ENCODE measurements at places on chromosomes 16 and 17.

DNA sequence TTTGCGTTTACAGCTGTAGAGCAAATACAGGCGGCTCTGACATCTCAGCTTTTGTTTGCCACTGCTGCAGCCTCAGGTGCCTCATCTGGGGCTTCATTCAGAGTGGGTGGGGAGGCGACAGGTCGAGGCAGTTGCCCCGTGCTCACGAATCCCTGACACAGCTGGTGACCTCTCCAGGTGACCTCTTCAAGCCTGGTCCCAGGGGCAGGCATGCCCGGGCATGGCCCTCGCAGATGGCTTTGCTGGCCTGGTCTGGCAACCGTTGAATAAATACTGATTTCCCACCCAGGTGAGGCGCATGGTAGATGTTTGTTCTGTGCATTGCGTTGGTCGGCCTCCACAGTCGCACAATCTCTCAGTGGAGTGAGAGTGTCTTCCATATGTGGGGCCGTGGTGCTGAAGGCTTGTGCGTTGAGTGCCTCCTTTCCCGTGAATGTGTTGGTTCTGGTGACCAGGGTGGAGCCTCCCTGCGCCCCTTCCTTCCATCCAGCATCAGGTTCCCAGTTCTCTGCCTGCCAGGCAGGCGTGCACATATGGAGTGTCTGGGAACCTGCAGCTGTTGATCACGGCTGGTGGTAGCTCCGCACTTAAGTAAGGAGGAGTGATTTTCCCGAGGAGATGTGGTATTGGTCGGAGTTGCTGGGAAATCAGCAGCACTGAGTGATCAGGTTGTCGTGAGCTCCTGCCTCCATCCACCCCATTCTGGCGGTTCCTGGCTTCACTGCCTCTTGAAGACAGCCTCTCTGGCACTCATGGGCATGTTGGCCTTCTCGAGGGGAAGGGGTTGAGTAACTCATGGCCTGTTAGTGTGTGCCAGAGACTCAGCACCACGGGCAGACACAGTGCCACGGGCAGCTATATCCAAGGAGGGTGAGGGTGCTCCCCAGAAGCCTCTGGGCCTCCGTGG is 149.7 kb downstream of the RPTOR start:
- no peak for DNase-seq

- DNase-seq, result no peak
These were observed 23.1 kb upstream of the TMEM94 start for GRCh38 chr17:75433218-75433783.

DNA sequence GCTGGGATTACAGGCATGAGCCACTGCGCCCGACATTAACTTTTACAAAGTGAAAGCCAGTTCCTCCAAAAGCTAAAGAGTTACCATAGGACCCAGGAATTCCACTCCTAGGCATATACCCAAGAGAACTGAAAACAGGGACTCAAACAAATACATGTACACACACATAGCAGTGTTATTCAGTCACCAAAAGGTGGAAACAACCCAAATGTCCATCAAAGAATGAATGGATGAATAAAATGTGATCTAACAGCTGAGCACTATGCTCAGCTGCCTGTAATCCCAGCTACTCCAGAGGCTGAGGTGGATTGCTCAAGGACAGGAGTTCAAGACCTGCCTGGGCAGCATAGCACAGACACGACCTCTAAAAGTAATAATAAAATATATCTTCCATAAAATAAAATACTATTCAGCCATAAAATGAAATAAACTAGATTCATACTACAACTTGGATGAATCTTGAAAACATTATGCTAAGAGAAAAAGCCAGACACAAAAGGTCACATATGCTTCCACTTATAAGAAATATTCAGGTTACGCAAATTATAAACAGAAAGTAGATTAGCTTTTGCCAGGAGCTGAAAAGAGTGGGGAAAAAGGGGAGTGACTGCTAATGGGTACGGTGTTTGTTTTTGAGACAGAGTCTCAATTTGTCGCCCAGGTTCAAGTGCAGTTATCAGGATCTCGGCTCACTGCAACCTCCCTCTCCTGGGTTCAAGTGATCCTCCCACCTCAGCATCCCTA is 9.3 kb upstream of the USP7 start:
- no peak for DNase-seq

- DNase-seq, result no peak
These were observed 39.2 kb upstream of the MAF start for GRCh38 chr16:79639576-79640311.

DNA sequence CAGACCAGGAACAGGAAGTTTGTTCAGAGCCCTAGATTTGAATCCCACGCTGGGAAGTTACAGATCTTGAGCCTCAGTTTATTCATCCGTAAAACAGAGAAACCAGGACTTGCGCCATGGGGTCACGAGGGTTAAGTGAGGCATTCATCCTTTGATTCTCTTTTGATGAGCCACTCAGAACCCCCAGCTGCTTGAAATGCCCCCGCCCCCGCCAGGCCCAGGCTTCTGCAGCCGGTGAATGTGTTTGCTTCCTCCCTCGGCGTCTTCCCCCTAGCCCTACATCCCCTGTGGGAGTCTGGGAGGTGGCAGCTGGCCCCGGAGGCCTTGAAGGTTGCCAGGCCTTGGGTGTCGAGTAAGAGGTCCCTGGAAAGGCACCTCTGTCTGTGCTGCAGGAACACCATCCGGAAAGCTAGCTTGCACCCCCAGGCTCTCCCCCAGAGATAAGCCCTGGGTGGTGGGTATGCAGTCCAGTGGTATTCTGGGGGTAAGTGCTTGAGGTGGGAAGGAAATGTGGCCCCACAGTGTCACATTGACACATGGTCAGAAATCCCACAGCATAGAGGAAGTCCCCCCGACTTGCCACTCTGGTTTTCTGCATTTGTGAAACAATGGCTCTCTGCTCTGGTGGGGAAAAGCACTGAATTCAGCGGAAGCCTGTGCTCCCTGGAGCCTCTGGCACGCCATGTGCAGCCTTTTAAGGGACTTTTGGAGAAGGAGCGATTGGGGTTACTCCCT is 14.9 kb downstream of the IRF8 start:
- DNase-seq, result no peak

- DNase-seq, result no peak
These were observed 5.9 kb downstream of the BAIAP2 start for GRCh38 chr17:81040791-81041337.

DNA sequence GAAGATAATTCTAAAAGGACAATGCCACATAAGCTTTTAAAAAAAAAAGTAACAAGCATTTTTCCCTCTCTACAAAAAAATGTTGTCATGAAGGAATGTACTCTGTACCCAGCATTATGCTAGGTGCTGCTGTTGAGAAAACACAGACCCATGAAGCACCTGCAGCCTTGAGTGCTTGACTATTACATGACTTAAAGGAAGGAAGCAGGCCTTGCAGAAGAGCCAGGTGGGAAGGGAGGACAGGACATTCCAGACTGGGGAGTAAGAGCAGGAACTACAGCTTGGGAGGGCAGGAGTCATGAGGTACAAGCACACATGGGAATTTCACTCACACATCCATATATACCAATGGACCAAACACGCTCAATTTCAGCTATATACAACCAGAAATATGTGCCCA is 3.8 kb downstream of the MYO1D start:
- no peak for DNase-seq

GRCh38 chr17:81655378-81656117 is 794 bp downstream of the PDE6G start:
- DNase-seq, result no peak

- no peak for DNase-seq
These were observed 126.3 kb downstream of the ABCC1 start for GRCh38 chr16:16075488-16076422.

GRCh38 chr16:69553332-69553731 is 12.4 kb upstream of the NFAT5 start:
- no peak for DNase-seq

- DNase-seq, result no peak
These were observed 5.8 kb upstream of the UNK start for GRCh38 chr17:75778861-75779249.

DNA sequence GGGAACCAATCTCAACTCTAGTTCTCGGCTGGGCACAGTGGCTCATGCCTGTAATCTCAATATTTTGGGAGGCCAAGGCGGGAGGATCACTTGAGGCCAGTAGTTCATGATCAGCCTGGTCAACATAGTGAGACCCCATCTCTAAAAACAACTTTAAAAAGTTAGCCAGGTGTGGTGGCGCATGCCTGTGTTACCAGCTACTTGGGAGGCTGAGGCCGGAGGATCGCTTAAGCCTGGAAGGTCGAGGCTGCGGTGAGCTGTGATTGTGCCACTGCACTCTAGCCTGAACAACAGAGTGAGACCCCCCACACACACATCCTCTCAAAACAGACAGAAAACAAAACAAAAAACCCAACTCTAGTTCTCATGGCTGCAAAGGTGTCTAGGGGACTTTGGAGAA is 4.9 kb downstream of the THRA start:
- DNase-seq, result no peak

- no peak for DNase-seq
These were observed 15.9 kb downstream of the EPOP start for GRCh38 chr17:38658741-38659345.

GRCh38 chr16:65975049-65975708 is 391.3 kb upstream of the CDH5 start:
- DNase-seq, result no peak

DNA sequence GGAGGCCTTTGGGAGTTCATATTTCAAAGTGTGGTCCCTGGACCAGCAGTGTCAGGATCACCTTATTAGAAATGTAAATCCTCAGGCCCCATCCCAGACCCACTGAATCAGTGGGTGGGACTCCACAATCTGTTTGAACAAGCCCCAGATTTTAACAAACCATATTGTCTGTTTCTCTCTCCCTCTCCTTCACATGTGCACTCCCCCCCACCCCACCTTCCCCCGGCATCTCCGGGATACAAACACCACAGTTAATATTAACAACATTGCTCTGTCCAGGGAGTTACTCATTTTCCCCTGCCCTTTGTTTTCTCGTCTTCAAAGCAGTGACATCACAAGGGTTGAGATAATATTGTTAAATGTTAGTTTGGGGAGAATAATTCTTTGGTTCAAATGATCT is 127.3 kb downstream of the KATNIP start:
- no peak for DNase-seq

GRCh38 chr17:260031-260791 is 78.8 kb upstream of the DOC2B start:
- no peak for DNase-seq
